ENCODE measurements at places on chromosomes 7 and 10.

DNA sequence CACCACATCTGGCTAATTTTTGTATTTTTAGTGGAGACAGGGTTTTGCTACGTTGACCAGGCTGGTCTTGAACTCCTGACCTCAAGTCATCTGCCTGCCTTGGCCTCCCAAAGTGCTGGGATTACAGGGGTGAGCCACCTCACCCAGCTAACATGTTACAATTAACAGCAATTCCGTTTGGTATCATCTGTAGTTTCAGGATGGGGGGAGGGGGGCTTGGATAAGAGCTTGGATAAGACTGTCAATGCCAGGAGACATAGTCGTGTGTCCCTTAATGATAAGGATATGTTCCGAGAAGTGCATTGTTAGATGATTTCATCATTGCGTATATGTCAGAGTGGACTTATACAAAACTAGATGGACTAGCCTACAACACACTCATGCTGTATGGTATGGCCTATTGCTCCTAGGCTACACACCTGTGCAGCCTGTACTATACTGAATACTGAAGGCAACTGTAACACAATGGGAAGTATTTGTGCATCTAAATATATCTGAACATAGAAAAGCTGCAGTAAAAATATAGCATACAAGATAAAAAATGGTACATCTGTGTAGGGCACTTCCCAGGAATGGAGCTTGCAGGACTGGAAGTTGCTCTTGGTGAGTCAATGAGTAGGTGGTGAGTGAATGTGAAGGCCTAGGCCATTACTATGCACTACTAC lies 103.9 kb upstream of the TNS3 start:
- no peak for DNase-seq

DNA sequence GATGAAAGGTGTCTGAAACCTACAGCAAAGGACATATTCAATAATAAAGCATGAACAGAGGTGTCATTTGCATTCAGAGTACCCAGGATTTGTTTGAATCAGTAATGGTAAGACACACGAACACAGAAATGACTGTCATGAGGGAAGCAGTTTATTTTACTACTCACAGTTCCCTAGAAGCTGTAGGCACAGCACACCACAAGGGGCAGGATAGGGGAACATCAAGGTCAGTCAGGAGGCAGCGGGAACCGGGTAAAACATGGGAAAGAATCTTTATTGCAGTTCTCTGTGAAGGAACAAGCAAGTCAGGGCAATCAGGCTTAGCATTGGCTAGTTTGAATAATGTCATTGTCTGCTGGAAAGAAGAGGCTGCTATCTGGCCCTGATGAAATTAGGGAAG lies 70.2 kb upstream of the PDSS1 start:
- DNase-seq: no peak

GRCh38 chr10:73886661-73887293 lies 12.4 kb upstream of the CAMK2G start:
- DNase-seq: no peak

DNA sequence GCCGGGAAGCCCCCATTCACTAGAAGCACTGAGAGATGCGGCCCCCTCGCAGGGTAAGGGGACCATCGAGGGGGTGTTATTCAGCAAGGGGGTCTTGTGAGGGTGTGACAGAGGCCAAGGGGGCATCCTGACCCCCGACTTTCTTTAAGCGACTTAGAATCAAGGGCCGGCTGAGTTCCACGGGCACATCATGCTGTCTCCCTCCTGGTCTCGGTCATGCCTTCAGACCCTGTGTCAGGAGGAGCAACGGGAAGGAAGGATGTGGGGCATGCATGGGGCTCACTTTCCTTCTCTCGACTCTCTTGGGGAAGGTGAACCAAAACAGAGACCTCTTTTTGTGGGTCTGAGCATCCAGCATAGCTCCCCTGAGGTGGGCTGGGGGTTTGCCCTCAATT lies 2.5 kb downstream of the ACSL5 start:
- no peak for DNase-seq

DNA sequence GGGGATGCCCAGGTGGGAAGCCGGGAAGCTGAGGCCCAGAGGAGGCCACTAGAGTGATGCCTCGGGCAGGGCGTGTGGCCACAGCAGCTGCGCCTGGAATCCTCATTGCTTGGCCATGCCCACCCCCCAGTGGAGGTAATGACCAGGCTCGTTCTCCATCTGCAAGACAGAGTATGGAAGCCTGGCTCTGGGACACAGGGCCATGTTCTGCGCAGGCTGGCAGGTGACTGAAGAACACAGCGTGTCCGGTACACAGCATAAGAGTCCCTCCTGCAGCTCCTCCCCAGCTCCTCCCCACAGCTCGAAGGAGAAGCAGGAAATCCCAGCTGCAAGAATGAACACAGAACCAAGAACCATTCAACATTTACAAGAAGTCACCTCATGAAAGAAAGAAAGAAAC lies 64.8 kb downstream of the SMURF1 start:
- no peak for DNase-seq

- no peak for DNase-seq
These were observed 18.5 kb upstream of the NPFFR1 start for GRCh38 chr10:70302292-70302691.

- DNase-seq: no peak
These were observed 1.4 kb upstream of the RBP3 start for GRCh38 chr10:47346581-47347302.

DNA sequence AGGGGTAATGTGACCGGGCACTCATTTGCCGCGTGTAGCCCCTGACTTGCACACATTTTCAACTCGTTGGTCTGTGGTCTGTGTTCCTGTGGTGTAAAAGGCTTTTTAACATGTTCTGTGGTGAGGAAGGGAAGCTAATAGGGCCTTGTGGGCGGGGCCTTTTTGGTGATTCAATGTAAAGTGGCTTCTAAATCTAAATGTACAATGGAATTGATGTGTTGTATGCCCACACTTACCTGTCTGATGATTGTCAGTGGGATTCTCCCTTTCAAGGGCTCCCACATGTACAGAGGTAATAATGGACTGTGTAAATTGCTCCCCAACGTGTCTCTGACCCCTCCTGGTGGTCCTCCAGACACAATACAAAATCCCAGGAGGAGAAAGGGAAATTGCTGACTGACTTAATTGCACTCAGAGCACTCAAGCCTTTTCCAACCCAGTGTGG lies 43.1 kb upstream of the GATAD1 start:
- peak; percentile 49 for DNase-seq

DNA sequence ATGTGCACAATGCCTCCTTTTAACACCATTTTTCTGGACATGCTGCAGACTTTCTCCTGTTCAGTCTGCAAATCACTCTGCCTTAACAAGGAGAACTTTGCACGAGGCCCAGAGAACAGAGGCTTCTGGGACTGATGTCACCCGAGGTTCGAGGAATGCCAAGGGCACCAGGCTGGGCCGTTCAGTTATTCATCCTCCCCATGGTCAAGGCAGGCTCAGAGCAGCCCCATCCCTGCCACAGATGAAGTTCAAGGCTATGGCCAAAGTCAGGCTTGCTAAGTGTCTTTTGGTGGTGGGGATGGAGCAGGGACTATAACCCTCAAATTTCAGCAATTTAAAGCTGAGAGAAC lies 9.4 kb upstream of the DUSP5 start:
- no peak for DNase-seq

DNA sequence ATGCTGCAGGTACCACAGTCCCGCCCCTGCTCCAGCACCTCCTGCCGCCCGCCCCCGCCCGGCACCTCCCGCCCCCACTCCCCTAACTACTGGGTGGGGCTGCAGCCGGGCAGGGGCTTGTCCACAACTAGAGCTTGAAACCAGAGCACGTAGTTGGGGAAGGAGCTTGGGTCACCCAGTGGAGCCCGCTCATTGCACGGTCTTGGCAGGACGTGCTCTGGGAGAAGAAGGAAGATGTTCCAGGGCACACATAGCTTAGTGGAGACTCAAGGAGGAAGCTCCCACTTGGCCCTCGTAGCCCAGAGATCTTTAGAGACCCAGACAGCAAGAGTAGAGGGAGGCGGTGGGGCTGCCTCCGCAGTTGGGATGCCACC lies 692 bp downstream of the IGFBP1 start:
- DNase-seq: no peak

DNA sequence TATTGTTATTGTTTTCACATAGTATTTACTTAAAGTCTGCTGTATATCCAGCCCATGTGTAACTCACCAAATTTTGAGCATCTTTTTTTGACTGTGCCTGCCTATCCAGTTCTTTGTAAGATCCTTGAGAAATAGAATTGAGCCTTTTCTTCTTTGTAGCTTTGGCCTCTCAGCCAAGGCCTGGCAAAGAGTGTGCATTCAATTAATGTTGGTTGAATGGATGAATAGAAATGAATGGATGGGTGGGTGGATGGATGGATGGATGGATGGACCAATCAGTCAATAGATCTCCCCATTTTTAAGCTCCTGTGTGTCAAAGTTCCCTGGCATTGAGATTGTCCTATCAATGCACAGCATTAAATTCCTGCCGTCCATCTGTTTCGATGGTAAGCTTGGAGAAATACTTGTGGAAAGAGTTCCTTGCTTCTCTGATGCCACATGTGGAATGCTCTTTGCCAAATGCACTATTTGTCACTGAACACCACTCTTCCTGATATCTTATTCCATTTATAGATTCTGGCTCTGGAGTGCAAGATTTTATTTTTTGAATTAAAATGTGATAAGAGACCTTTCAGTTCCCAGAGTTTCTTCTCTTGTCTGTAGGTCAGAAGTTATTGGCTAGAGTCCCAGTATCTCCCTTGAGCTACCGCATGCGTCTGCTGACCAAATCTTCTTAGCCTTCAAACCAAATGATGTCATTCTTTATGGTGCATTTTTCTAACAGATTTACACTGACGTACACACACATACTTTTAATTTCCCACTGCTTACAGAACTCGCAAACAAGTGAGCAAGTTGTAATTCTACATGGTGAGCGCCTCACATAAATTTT lies 20.7 kb upstream of the ADRB1 start:
- no peak for DNase-seq

GRCh38 chr10:97532935-97533671 lies 34.4 kb downstream of the UBTD1 start:
- DNase-seq: no peak

GRCh38 chr10:3487228-3487627 lies 297.8 kb downstream of the KLF6 start:
- DNase-seq: no peak

DNA sequence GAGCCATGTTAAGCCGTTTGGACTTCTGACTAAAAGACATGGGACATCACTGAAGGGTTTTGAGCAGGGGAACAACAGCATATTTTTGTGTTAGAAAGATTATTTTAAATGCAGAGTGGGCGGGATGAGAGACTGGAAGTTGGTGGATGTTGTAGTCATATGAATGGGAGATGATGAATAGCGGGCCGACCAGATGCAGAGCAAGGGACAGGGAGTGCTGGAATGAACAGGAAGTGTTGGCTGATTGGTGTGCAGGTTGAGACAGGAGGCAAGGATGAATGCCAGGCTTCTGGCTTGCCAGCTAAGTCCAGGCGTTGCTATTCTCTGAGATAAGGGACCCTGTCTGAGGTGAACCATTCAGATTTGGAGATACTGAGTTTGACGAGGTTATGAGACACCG lies 38.0 kb downstream of the GAD2 start:
- DNase-seq: no peak

DNA sequence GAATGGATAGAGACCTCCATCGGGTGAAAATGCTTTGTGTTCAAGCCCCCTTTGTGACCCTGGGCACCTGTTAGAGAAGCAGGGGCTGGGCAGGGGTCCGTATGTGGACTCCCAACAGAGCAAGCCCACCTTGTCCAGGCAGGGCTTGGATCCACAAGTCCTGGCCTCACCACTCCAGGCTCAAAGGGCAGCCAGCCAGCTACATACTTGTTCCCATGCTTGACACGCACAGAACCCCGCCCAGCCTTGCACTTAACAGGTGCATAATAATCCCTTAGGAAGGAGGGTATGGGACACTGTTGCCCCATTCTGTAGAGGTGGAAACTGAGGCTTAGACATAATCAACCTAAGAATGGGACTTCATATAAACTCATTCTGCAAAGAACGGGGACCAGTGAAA lies 160.6 kb downstream of the PRKAG2 start:
- DNase-seq: no peak

DNA sequence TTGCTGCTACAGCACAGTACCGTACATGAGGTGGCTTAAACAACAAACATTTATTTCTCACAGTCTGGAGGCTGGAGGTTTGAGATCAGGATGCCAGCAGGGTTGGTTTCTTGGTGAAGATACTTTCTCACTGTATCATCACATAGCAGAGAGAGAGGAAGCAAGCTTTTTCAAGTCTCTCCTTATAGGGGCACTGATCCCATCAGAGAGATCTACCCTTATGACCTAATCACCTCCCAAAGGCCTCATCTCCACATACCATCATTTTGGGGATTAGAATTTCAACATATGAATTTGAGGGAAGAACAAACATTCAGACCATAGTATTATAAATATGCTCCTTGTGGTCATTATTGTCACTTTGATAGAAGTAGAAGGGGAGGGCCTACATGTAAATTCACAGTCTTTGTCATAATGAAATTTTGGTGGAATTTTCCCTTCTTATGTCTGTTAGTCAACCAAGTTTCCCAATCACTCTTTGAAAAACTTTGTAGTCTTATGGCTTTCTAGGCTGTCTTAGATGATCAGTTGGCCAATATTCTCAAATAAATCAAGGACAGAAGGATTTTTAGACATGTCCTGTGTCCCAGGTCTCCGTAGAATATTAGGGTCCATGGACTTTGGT lies 606.2 kb downstream of the LRMDA start:
- DNase-seq: no peak

GRCh38 chr7:42233695-42234331 lies 3.2 kb downstream of the GLI3 start:
- no peak for DNase-seq

- DNase-seq: no peak
These were observed 11.6 kb upstream of the PFKFB3 start for GRCh38 chr10:6191147-6191546.
